Vagina (tissue), 2 donors: ENCODE measurements at places on chromosomes 1 and 21.

- DNase-seq, result no peak
These were observed 49.4 kb downstream of the KCNN3 start for GRCh38 chr1:154820646-154821045.

GRCh38 chr1:245953876-245954660, 553.0 kb downstream of the SMYD3 start:
- no peak for DNase-seq

- DNase-seq, result no peak
These were observed 352.5 kb downstream of the ADGRL2 start for GRCh38 chr1:82153272-82153629.

DNA sequence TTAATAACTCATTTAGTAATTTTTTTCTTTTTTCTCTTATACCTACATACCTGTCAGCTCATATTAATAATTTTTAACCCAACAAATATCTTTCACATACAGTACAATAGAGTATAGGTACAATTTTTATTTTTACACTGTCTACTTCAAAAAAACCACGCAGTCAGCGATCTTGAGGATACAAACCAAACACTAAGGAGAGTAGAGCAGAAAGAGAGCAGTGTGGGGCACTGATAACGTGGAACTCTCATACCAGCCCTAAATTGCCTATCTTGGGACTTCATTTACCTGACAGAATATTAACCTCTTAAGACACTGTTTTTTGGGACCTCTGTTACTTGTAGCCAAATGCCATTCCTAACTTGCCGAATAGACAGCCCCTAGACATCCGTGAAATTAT, 5.5 kb downstream of the TRMT1L start:
- no peak for DNase-seq

GRCh38 chr21:38293113-38293512, 36.3 kb downstream of the KCNJ15 start:
- DNase-seq, result no peak

DNA sequence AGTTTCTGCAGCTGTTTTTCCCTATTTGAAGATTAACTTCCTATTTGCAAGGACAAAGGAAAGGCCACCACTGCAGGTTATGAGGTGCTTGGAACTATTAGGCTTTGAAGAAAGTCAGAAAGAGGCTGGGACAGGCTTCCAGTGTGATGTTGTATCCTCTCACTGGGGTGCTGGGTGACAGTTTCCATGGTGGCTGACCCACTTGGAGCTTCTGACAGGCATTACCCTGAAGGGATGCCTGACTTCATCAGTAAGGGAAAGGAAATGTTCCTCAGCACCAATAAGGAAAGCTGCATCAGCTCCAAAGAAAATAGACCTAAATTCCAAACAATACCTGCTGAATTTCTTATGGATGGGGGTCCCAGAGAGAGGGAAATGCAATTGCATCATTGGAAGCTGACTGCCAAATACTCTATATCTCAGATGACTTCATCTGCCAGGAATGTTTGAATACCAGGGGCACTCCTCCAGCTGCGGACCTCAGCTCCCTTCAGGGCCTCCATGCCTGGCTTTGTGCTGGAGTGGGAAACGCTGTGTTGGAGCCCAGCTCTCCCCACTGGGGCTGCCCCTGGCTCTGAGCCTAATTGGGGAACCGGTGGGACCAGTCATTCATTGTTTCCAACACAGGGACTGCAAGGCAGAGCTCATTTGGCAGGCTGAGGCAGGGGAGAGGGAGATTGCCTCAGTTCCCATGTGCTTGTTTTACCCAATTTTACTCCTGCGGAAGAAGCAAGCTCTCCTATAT, 76.6 kb downstream of the RGL1 start:
- DNase-seq, result no peak

- no peak for DNase-seq
These were observed 46.4 kb downstream of the ELF3 start for GRCh38 chr1:202056644-202057334.
